ENCODE measurements at places on chromosomes 3 and 15.

GRCh38 chr3:172166261-172166660, 126.9 kb downstream of the FNDC3B start:
- no peak for ATAC-seq

DNA sequence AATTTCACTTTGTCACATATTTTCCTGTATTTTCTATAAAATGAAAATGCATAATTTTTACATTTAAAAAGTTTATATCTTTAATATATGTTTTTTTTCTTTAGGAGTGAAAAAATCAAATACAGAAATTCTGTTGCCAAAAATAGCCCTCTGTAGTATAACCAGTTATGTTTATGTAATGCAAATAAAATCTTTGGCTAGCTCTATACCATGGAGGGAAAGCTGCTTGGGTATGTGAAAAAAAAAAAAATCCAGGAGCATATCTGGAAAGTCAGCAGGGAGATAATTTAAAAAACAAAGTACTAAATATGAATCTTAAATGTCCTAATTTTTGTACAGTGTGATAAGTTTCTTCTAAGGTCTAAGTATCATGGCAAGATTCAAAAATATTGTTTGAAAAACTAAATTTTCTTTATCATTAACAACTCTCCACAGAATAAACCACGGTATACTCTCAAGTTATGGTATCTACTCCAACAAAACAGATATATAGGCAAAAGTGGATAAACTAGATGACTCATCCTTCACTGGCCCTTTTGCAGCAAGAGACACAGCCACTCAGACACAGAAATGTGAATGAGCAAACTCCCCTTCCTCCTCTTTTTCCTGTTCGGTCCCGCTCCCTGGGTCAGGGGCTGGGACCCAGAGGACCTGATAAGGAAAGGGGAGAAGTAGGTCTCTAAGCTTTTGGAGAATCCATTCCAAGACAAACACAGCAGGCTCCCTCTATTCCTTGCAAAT, 66.6 kb downstream of the PDZRN3 start:
- no peak for ATAC-seq

GRCh38 chr3:63333815-63334214, 55.7 kb downstream of the SYNPR start:
- no peak for ATAC-seq

DNA sequence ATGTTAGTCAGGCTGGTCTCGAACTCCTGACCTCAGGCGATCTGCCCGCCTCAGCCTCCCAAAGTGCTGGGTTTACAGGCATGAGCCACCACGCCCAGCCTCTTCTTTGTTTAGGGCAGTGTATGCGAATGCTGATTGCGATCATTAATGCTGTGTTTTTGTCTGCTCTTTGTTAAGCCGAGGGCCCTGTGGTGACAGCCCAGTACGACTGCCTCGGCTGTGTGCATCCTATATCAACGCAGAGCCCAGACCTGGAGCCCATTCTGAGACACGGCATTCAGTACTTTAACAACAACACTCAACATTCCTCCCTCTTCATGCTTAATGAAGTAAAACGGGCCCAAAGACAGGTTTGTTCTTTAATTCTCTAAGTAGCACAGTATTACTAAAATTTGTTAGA, 7.8 kb downstream of the KNG1 start:
- no peak for ATAC-seq

- peak; percentile 48 for ATAC-seq
These were observed 51.8 kb downstream of the CHST2 start for GRCh38 chr3:143171141-143171980.

- ATAC-seq: peak; percentile 35
These were observed 13.1 kb upstream of the ANP32A start for GRCh38 chr15:68833700-68834331.

DNA sequence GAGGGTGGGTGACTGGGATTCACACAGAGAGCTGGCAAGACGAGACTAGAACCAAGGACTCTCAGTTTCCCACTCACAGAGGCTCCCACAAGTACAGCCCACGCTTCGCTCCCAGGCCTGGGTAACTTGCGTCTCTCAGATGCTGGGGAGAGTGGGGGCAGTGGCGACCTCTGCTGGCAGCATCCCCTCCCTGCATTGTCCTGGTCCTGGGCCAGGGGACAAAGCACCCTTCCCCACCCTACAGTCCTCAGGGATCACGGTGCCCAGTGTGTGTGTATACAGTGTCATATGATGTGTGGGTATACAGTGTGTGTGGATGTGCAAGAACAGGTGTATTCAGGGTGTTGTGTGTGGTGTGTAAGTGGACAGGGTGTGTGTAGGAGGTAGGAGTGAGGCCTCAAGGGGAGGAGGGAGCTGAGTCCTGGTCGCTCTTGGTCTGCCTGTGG, 12.8 kb downstream of the VILL start:
- peak; percentile 21 for ATAC-seq

GRCh38 chr3:185479373-185479945, 19.4 kb downstream of the TMEM41A start:
- no peak for ATAC-seq

- ATAC-seq: no peak
These were observed 455.4 kb downstream of the RAP2B start for GRCh38 chr3:153617463-153617862.

GRCh38 chr3:62793946-62794345, 81.3 kb downstream of the CADPS start:
- ATAC-seq: no peak

DNA sequence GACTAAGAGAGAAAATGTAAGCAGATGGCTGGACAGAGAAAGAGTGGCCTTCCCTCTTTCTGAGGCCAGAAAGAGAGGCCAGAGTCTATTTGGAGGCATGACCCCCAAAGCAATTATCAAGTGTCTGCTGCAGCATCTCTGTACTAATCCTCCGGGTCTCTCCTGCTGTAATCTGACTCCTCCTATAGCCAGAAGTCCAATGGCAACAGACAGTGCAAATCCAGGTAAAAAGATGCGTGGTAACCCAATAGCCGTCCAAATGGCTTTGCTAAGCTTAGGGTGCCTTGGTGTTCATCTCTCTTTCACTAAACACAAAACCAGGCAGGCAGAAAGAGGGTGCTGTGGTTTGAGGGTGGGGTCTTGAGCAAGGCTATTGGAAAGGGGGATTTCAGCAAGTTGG, 91.6 kb downstream of the ADCY5 start:
- no peak for ATAC-seq

GRCh38 chr3:134607054-134608022, 43.5 kb downstream of the KY start:
- no peak for ATAC-seq

DNA sequence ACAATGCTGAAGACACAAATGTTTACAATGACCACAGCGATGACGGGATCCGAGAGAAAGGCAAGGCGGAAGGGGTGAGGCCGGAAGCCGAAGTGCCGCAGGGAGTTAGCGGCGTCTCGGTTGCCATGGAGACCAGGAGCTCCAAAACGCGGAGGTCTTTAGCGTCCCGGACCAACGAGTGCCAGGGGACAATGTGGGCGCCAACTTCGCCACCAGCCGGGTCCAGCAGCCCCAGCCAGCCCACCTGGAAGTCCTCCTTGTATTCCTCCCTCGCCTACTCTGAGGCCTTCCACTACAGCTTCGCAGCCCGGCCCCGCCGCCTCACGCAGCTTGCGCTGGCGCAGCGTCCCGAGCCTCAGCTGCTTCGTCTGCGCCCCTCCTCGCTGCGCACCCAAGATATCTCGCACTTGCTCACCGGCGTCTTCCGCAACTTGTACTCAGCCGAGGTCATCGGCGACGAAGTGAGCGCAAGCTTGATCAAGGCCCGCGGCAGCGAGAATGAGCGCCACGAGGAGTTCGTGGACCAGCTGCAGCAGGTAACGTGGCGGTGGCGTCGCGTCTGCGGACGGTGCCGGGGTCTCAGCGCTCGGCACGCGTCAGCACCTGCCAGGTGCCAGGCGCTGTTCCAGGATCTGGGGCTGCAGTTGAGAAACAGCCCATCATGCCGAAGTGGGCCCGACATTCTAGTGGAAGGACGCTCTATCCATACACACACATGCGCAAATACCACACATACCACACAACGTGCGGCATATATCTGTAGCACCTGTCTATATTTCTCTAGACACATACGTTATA, at the start of gene DLEC1:
Gene DLEC1, plus strand, starts transcription at position 108 of the 798 bp plus-strand sequence. Its CDS starts 18 bp downstream, at position 126.
- peak; percentile 58 for ATAC-seq

GRCh38 chr3:159928071-159928491, 60.6 kb upstream of the IL12A start:
- ATAC-seq: no peak

DNA sequence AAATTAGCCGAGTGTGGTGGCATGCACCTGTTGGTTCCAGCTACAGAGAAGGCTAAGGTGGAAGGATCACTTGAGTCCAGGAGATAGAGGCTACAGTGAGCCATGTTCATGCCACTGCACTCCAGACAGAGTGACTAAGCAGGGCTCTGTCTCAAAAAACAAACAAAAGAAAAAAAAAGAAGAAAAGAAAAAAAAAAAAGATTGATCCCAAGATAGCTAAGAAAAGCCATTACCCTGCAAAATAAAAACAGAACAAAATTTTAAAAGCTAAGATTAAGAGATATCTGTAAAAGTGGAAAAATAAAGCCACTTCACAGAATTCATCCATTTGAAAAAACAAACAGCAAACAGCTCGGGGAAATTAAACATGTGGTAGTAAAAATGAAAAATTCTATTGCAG, 23.8 kb downstream of the LRRC2 start:
- no peak for ATAC-seq

GRCh38 chr3:48528048-48528447, 24.1 kb upstream of the SHISA5 start:
- no peak for ATAC-seq

- ATAC-seq: no peak
These were observed 5.4 kb upstream of the ACAN start for GRCh38 chr15:88797663-88798339.

GRCh38 chr3:28347374-28348264, 902 bp upstream of the ZCWPW2 start:
- no peak for ATAC-seq

DNA sequence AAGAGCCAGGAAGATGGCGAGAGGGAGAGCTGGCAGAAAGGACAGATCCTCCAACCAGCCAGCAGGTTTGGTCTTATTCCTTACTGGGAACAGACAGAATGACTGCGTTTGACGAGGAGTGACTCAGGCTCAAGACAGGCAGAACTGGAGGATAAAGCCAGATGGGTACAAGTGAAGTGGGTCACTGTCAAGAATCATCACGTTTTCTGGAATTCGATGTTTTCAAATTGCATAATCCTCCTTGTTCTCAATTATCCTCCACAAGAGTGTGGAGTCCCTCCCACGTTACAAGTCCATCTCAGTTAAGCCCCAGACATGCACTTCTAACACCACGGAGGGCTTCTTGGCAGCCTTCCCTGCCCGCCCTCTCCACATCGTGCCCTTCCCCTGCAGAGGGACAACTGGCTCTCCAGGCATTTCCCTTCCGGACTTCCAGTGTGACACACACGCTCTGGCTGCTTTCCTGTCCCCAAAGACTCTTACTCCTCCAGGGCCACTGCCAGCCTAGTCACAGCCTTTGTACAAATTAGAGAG, 183.1 kb downstream of the CHST2 start:
- ATAC-seq: no peak

GRCh38 chr3:151135541-151136337, 50.3 kb downstream of the MED12L start:
- peak; percentile 70 for ATAC-seq

DNA sequence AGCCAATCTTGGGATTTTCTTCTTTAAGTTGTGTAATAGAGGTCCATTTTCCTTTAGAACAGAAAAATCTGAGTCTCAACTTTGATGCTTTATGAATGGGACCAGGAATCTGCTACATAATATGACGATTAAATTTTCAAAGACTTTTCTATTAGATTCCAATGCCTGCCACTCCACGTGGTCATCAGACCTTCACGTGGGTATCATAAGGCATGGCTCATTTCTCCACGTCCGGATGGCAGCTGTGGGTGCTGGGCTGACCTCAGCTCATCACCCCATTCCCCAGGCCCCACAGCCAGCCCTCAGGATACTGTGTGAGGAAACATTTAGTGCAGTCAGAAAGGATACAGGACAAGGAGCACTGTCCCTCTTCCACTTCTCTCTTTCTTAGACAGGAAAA, 159.7 kb downstream of the SEMA6D start:
- ATAC-seq: no peak

GRCh38 chr3:2623436-2623835, 486.7 kb downstream of the IL5RA start:
- ATAC-seq: no peak

GRCh38 chr3:162626172-162626571, 1129.6 kb downstream of the OTOL1 start:
- no peak for ATAC-seq

GRCh38 chr3:79517766-79518413, 249.9 kb downstream of the ROBO1 start:
- ATAC-seq: no peak

DNA sequence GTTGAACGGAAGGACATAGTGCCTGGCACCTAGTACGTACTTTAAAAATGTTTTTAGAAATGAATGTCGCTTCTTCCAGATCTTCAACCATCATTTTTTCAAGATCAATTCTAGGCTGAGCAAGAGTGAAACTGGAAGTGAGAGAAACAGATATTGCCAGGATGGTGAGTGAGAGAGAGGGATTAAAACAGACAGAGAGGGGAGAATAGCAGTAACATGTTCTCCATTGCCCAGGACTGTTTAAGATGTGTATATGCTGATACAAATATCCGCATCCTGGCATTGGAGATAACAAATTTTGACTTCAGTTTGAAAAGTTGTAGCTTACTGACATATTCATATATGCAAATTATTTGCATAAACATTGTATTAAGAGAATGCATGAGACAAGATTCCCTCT, 1156.1 kb downstream of the TBL1XR1 start:
- no peak for ATAC-seq

- no peak for ATAC-seq
These were observed 104.2 kb downstream of the AGBL1 start for GRCh38 chr15:86183596-86184491.

GRCh38 chr3:16801698-16802097, 83.1 kb upstream of the PLCL2 start:
- ATAC-seq: no peak

- no peak for ATAC-seq
These were observed 945 bp downstream of the VIPR1 start for GRCh38 chr3:42503251-42503924.

- ATAC-seq: no peak
These were observed 2.5 kb downstream of the TMEM266 start for GRCh38 chr15:76062286-76062685.

DNA sequence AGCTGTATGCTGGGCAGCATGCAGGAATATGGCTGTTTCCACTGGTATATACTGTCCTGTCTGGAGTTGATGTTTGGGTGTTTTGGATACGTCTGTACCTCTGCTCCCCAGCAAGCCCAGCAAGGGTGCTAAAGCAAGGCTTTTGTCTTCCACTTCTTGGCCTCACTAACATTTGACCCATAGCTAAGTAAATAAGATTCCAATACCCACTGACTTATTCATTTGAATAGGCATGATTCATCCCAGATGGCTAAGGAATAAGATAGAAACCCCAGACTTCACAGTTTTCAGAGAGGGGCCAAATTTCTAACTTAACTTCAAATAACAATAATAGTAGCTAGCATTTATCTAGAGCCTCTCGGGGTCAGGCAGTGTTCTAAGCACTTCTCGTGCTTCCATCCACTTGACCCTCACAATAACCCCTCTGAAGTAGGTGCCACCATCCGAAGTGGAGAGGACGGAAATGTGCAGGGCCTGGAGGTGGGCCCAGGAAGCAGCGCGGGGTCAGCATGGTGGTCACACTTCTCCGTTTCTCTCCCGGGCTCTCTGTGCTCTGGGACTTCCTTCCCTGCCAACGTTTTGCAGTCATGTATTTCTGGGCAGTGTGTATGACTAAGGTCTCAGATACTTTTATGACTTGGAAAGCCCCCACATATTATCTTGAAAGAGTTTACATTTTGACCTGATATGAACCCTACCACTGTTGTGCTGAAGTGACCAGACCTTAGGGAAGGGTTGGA, 39.3 kb downstream of the LRRK1 start:
- ATAC-seq: no peak

Measured in activated CD4-positive, CD25-positive, alpha-beta regulatory T cell treated with anti-CD3 and anti-CD28 coated beads, Interleukin-2, amount 50 U/mL, for 24 hours (primary cell).